SJSA1 (cell line): ENCODE measurements at places on chromosomes 2 and 18. TPM values are rescaled to one million over a fixed set of nuclear protein-coding genes. Genes with fewer than 3 reads are reported as not detected.

DNA sequence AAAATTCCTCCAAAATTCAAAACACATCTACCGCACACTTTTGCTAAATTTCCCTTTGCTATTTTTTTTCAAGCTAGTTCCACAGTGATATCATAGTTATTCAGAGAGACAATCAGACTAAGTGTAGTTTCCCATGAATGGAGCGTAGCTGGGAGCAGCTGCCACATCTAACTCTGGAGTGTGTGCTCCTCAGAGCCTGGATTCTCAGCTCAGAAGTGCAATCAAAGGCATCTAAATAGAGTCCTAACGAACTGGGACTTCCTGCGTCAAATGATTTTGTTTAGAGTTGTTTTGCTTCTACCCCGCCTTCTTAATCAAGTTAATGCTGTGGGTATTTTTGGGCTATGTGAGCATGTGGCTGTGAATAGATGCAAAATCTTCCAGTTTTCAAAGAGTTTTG, 160.3 kb downstream of the TMEM18 start:
- no peak overlapping the region for H3K4me3 ChIP-seq
- no peak overlapping the region for H3K27ac ChIP-seq
- no peaks in the 10 kb centered on the region for H3K36me3 ChIP-seq
- no peaks in the 10 kb centered on the region; the same call in 1 of the 2 replicates for H3K27me3 ChIP-seq

- H3K4me3 ChIP-seq = no peak overlapping the region
- H3K27me3 ChIP-seq = no peaks in the 10 kb centered on the region
- no peaks in the 10 kb centered on the region for H3K36me3 ChIP-seq
- DNase-seq = no peak
- H3K4me1 ChIP-seq = no peaks in the 10 kb centered on the region
- H3K27ac ChIP-seq = no peak overlapping the region
Observed at GRCh38 chr2:212665948-212666347, 127.3 kb upstream of the ERBB4 start.

DNA sequence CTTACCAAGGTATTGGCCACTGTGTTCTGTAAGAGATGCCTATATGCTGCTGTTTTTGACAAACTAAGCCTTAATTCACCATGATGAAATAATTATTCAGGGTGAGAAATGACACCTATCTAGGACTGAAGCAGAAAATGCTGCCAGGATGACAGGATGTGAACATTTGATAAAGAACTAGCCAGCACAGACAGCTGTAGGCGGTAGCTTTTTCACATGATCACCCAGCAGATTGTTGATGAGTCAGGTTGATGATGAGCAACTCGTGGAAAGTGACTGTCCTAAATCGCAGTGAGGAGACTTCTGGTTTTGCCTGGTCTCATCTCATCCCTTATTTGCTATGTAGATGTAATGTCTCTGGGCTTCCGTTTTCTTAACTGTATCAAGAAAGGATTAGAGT, 144.1 kb downstream of the PRPF40A start:
- H3K27ac ChIP-seq = no peak overlapping the region
- DNase-seq = no peak

GRCh38 chr2:3745920-3746319, 42.5 kb downstream of the DCDC2C start:
- DNase-seq = no peak
- H3K36me3 ChIP-seq = no peaks in the 10 kb centered on the region
- no peaks in the 10 kb centered on the region for H3K4me1 ChIP-seq
- H3K4me3 ChIP-seq = no peak overlapping the region
- no peak overlapping the region for H3K27ac ChIP-seq

DNA sequence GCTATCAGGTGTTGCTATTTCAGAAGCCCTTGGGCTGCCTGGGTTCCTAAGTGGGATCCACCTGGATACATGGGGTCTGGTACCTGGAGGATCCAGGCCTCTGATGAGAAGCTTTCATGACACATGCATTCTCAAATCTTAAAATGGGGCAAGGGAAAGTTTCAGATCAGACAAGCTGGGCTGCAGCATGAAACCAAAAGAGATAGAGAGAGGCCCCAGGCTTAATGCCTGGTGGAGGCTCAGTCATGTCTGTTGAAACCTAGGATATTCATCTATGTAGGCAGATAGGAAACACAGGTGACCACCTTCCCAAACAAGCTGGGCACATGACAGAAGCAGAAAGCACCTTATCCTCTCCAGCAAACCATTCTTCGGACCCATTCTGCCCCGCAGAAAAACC, 18.8 kb upstream of the PLB1 start:
- no peak overlapping the region for H3K27ac ChIP-seq
- DNase-seq = no peak
- no peaks in the 10 kb centered on the region for H3K36me3 ChIP-seq
- H3K27me3 ChIP-seq = no peaks in the 10 kb centered on the region
- H3K4me1 ChIP-seq = no peaks in the 10 kb centered on the region
- H3K4me3 ChIP-seq = no peak overlapping the region

The MAPRE3 gene
- 0.50 and 3.3 TPM in 2 replicates for total RNA-seq

The SKOR2 gene
- total RNA-seq = not detected in 2 replicates

The KIF3C gene
- 5.3 and 5.4 TPM in 2 replicates for total RNA-seq

The CD207 gene
- not detected in 2 replicates for total RNA-seq
